IPS DF 19.7 (cell line): ENCODE measurements at places on chromosomes 6 and 20.

- DNase-seq, result no peak
Measured at GRCh38 chr20:50095476-50096078, 17.4 kb downstream of the UBE2V1 start.

- peak; percentile 98 for DNase-seq
Measured at GRCh38 chr6:28335564-28336283, at the start of gene ZSCAN31. Gene ZSCAN31, minus strand, starts transcription at chr6:28336148. Its CDS starts 6,465 bp downstream, at chr6:28329683.

- no peak for DNase-seq
Measured at GRCh38 chr6:137217801-137218472, 1.2 kb downstream of the IFNGR1 start.

DNA sequence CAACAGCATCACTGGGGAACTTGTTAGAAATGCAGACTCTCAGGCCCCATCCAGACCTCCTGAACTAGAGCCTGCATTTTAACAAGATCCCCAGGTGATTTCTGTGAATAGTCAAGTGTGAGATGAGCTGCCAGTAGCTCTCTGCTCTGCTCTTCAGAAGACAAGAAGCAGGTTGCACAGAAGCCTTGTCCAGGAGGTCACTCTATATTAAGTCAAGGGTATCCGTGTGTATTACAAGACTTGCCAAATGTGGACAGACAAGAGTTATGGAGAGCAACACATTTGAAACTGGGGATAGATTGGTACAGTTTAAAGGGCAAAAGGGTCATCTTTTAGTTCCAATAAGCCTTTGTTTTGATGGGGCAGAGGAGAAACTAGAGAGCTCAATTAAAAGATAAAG, 23.2 kb upstream of the RIN2 start:
- DNase-seq, result no peak

DNA sequence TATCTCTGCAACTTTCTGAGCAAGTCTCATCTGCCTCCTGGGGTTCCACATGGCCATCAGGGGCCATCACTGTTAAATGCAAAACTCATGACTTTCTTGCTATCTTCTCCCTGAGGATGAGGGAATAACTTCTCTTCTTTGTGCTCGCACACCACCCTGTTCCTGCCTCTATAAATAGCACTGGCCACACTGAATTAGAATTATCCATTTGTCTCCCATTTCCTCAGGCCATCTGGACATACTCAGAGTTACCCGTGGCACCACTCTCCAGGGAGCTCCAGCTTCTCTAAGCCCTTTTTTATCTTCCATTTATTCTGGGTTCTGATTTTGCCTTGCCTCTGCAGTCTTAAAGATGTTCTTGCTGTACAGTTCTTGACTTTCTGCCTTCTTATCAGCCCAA, 72.8 kb upstream of the ECI2 start:
- DNase-seq, result no peak

DNA sequence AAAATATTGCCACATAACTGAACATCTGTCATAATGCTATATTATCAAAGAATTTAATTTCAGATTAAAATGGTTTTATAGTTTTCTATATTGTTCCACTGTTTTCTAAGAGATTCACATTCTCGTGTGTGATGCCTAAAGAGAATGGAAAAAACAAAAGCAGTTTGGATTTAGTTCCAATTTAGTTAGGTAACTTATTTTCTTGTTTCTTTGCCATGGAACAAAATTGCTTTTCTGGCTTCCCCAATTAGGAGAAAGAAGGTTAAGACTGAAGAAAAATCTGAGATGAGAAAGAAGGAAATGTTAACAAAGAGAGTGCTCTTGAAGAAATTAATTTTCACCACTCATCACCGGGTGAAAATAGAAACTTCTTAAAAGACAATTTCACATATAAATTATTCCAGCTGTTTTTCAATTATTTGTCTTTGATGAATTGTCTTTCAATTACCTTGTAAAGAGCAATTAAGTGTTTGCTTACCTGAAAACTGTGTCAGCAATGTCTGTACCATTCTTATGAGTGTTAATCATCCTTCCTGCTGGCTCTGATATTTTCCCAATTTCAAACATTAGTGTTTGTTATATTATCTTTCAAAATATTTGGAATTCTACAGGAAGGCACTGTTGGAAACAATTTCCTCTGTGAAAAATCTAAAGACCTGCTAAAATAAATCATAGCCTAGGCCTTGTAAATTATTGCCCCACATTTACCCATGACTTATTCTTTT, 19.5 kb downstream of the PHACTR2 start:
- no peak for DNase-seq

DNA sequence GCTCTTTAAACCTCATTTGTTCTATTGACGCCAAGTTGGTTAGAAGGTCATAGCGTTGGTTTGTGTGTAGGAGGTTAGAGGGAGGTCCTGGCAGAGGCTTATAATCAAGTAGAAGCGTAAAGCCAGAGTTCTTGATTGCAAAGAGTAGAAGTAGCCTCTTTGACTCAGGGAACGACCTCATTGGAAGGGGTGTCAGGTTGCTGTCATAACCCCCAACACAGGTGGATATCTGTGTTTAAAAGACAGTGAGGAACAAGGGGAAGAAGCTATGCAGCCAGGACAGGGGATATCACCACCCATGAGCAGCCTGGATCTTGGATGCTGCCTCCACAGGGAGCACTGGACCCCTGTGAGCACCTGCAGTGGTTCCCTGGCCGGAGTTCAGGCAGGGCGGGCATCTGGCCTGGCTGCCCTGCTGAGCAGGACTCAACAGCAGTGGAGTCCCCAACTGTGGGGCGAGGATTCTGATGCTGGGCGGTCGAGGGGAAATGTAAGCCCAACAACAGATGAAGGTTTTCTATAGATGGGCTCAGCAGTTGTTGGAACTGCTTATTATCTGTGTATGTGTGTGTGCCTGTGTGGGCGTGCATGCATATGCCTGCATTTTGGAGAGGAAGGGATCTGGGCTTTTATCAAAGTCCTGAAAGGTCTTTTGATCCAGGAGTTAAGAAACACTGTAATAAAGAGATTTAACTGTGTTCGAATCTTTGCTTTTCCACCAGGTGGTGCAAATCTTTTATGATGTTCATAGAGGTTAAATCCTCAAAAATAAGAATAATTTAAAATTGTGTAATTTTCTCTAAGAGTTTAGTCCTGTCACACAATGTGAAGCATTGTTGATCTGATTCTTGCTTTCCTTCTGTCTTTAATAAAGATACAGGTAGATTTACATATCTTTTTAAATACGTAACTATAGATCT, 27.7 kb downstream of the HIVEP1 start:
- no peak for DNase-seq

DNA sequence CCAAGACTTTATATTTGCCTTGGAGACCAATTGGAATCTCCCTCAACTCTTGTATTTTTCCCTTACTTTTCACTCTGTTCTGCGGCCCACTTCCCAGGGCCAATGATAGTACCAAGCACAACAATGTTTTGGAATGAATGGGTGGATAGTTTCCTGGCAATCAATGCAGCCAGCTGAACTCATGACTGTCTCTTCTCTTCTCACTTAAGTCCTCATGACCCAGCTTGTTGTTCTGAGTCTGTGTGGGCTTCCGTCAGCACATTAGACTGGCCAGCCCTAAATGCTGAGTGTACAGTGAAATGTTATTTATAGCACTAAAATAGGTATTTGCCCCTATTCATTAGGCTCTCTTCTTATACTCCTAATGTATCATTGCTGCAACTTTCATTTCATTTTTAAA, 5.6 kb upstream of the MBOAT1 start:
- no peak for DNase-seq

DNA sequence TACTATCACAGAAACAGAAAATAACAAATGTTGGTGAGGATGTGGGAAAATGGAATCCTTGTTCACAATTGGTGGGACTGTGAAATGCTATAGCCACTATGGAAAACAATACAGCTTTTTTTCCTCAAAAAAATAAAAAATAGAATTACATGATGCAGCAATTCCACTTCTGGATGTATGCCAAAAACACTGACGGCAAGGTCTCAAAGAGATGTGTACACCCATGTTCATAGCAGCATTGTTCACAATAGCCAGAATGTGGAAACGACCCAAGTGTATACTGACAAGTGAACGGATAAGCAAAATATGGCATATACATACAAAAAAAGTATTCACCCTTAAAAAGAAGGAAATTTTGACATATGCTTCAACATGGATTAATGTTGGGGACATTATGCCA, 213.4 kb downstream of the KHDC1L start:
- no peak for DNase-seq

- no peak for DNase-seq
Measured at GRCh38 chr6:134712311-134712710, 237.6 kb downstream of the ALDH8A1 start.

GRCh38 chr20:5642155-5642981, 107.8 kb upstream of the SHLD1 start:
- DNase-seq, result no peak

DNA sequence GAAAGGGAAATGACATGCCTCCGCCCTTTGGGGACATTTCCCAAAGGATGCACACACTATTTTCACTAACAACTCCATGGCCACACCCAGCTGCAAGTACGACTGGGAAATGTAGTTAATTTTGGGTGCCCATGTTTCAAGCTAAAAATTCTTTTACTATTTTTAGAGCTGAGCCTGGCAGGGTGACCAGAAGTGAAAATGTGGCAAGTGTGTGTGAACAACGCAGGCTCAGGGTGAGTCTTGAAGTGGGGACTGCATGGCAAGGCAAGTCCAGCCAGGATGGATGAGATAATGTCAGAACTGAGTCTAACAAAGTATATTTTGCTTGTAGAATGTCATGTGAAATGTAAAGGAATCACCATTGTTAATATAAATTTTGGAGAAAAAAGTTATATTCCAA, 17.0 kb upstream of the CD109 start:
- no peak for DNase-seq

- no peak for DNase-seq
Measured at GRCh38 chr6:146943664-146944063, 260.6 kb upstream of the STXBP5 start.

DNA sequence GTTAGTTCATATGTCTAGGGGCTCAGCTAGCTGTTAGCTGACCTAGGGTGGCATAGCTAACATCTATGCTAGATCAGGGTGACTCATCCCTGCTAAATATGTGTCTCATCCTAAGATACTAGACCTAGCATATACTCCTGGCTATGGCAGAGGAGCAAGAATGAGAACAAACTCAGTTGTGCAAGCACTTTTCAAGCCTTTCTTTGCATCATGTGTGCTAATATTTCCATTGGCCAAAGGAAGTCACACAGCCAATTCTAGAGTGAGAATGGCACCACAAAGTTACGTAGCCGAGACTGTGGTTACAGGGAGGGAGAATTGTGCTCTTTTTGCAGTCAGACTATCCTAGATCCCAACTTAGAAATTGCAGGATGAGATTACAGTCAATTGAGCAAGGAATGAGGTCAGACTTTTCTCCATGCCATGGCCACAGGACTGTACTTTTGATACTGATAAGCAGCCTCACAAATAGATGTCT, 78.7 kb downstream of the PLCB4 start:
- no peak for DNase-seq

- no peak for DNase-seq
Measured at GRCh38 chr6:20058912-20059311, 153.4 kb downstream of the MBOAT1 start.

- DNase-seq, result no peak
Measured at GRCh38 chr6:62167736-62168135, 118.3 kb downstream of the KHDRBS2 start.

DNA sequence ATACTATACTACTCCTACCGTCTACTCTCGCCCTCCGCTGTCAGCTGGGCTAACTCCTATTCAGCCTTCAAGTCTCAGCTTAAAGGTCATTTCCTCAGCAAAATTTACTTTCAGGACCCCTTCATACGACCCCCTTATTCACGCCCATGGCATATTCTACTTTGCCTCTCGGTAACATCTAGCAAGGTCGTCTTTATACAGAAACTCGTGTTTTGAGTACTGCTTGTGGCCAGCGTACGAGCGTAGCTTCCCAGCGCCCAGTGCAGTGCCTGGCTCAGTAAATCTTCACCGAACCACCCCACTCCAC, 546 bp downstream of the CRNKL1 start:
- no peak for DNase-seq

DNA sequence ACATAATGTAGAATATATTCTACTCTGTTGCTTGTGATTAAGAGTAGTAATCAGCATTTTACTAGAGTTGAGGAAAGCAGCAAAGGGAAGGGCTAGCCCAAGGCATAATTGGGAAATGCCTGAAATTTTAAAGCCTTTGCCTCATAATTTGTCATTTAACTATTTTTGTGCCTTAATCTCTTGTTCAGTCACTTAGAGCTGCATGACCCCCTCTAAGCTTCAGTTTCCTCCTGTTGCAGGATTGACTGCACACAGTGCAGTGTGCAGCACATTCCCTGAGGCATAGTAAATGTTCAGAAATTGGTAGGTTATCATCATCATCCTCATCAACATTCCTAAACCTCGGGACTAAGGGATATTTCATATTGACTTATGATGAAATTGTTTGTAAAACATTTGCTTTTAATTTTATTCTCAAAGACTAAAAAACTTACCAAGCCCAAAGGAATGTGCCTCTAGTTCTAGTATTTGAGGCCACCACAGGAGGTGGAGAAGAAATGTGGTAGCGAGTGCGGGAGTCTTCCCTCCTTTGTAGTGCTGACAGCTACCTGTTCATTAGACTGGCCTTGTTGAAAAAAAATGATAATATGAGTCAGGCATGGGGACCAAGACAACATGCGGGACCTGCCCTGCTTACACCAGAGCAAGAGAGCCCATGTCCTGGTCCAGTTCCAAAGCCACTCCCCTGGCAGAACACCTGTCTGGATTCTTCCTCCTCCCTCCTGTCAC, 14.8 kb upstream of the TENT5A start:
- DNase-seq, result no peak

DNA sequence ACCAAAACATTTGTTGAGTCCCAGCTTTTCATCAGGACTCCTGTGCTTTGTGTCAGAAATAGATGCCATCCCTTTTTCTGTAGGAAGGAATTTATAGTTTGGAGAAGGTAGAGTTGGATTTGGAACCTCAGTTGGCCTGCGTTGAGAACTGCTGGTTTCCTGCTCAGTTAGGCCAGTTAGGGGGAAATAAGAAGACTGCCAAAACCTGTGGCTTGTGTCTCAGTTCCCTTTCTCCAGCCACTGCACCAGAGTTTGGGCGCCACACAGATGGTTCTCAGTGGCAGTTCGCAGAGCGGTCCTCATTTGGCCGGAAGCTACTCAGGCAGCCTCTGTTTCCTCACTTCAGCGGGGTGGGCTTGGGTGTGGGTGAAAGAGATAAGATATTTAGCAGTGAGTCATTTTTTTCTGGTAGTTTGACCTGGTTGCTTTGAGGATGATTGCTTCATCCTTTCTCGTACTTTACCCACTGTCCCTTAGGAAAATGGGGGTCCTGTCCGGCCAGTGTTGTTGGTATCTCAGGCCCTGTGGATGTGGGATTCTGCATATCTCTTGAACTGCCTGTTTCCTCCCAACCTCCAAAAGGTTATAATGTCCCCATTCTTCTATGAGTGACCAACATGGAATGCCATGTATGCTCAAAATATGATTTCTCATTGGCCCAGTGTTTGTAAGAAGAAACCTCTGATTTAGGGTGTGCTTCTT, 53.7 kb downstream of the JARID2 start:
- DNase-seq, result no peak
